ENCODE measurements at places on chromosomes 12 and 14. TPM values are rescaled to one million over a fixed set of nuclear protein-coding genes. Genes with fewer than 3 reads are reported as not detected.

The SYT1 gene
- 1.5 TPM for polyA plus RNA-seq

The GNG2 gene
- polyA plus RNA-seq: 50.7 TPM

The TXNRD1 gene
- 33.2 TPM for polyA plus RNA-seq

The GPR135 gene
- 2.9 TPM for polyA plus RNA-seq

The CLEC1B gene
- not detected for polyA plus RNA-seq

The BCL2L14 gene
- 0.18 TPM for polyA plus RNA-seq

The GARIN6 gene
- not detected for polyA plus RNA-seq

The OS9 gene
- polyA plus RNA-seq: 126 TPM

DNA sequence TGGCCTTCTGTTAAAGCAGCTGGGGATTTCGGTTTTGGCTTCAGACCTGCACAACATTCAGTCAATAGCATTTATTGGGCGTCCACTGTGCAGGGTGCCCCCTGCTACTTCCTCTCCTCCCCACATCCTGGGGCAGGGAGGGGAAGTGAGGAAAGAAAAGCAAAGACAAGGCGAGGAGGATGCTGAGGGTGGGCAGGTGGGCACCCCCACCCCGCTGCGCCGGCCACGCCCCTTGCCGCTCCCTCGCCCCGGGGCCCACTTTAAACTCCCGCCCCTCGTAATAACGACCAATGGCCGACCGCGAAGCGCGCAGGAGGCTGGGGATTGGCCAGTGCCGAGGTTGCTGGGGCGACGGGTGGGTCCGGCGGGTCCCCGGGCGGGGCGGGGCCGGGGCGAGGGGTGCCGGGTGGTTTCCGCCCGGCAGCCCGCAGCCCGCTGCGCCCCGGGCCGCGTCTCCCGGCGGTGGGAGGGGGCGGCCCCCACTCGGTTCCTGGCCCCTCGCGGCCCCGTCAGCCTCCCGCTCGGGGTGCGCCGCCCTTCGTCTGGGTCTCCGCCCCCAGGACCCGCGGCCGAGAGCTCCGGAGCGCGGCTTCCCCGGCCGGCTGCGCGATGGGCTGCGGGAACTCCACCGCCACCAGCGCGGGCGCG lies at the start of gene C12orf75:
Gene C12orf75 (plus strand): TSS at position 409 of the 648 bp plus-strand sequence. CDS start 201 bp downstream, at position 610.
- DNase-seq: peak; percentile 76

- no peak for DNase-seq
These were observed 19.2 kb downstream of the BLTP3B start for GRCh38 chr12:100123316-100124095.

GRCh38 chr14:99537399-99537798 lies 56.2 kb downstream of the CCNK start:
- DNase-seq: no peak

GRCh38 chr14:99909513-99910064 lies 116.4 kb downstream of the EML1 start:
- no peak for DNase-seq

DNA sequence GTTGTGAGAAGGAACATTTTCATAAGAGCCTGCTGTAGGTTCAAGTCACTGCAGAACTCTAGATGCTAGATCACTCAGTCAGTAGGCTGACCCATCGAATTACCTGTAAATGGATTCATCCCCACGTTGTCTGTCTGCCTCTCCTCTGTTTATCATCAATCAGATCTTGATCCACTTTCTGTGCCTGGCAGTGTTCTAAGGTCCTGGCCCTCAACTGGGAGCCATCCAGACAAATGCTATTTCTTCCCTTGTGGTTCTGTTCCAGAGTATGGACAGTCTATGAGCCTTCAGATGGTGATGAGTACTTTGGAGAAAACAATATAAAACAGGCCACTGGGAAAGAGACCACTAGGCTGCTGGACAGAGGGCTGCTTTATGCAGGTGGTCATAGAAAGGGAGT lies 699.4 kb upstream of the TMEM132C start:
- DNase-seq: no peak

DNA sequence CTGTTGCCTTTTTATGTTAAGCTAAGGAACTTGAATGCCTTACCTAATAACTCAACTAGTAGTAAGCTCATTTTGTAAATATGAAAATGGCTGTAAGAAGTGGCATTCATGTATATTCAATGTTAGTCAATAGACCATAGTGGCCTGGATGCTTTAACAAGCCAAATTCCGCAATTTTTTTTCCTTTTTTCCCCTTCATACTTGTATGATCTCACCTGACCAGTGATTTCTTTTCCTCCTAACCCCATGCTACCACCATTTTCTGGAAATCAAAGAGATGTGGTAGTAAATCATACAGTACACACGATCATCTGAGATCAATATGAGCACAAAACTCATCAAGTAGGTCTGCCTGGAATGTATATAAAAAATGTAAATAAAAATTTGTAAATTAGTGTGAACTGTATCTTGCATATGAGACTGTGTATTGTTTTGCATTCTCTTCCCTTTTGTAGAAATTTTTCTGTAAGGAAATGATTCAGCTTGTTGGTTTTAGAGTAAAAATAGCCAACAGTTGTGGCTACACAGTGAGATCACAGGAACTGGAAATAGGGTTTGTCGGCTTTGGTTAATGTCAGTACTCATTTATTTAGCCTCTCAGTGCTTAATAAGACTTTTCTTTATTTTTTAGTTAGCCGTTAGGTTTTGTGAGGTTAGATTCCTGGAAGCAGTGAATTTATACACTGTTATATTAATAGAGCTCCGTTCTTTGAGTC lies 62.5 kb downstream of the ETNK1 start:
- DNase-seq: no peak

- DNase-seq: peak; percentile 66
These were observed at the start of gene RIMBP2 for GRCh38 chr12:130715998-130716968. RIMBP2 (minus strand) TSS chr12:130716299; CDS start chr12:130479013, 237,286 bp downstream.

- no peak for DNase-seq
These were observed 60.1 kb upstream of the DIO2 start for GRCh38 chr14:80271389-80271788.

DNA sequence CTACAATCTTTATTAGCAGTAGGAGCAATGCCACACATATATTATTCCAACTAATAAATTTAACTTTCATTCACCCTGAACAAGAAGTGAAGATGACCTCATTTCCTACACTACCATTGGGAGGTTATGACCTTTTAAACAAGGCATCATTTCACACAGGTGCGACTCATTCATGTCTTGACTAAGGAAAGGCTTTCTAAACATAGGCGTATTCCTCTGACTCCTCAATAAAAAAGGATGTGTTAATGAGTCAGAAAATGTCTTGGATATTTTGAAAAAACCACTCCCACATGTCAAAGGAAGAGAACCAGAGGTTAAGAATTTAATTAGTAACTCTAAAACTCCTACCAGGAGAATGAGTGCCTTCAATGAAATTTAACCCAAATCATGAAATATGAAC lies 115.2 kb downstream of the PRICKLE1 start:
- no peak for DNase-seq

GRCh38 chr12:49554266-49554665 lies 13.7 kb downstream of the MCRS1 start:
- no peak for DNase-seq

DNA sequence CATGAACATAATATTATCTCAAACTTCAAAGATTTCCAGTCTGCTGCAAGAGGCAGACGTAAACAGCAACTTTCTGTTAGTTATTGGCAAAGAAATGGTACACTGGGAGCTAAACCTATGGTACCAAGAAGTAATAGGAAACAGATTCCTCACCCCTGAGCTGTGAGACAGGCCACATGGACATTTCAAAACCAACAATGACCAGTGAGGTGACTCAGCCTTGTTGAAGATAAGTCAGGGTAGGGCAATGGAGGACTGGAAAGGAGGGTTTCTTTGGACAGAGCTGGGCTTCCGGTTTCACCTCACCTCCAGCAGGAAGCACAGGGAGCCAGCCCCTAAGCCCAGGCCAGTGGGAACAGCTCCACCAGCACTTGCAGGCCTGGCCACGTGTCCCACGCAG lies 1320.5 kb downstream of the AACS start:
- DNase-seq: no peak

DNA sequence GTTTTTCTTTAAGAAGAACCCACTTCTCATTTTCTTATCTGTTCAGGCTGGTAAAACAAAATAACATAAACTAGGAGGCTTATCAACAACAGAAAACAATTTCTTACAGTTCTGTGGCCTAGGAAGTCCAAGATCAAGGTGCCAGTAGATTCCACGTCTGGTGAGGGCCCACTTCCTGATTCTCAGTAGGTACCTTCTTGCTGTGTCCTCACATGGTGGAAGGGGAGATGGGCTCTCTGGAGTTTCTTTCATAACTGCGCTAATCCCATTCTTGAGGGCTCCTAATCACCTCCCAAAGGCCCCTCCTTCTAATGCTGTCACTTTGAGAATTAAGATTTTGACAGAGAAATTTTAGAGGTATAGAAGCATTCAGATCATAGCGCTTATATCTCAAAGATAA lies 33.4 kb downstream of the TXNRD1 start:
- DNase-seq: no peak

DNA sequence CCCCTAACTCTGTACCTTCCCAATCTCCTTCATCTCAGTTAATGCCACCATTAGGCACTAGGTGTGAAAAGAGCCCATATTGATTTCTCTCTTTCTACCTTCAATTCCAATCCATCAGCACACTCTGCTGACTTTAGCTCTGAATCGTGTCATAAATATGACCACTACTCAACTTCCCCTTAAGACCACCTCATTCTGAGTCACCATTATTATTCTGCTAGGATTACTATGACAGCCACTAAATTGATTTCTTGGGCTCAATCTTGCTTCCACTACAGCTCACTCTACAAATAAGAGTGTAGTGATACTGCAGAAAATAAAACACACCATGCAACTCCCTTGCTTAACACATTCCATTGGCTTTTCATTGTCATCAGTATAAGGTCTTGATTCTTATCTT lies 1449.0 kb upstream of the FLRT2 start:
- no peak for DNase-seq

DNA sequence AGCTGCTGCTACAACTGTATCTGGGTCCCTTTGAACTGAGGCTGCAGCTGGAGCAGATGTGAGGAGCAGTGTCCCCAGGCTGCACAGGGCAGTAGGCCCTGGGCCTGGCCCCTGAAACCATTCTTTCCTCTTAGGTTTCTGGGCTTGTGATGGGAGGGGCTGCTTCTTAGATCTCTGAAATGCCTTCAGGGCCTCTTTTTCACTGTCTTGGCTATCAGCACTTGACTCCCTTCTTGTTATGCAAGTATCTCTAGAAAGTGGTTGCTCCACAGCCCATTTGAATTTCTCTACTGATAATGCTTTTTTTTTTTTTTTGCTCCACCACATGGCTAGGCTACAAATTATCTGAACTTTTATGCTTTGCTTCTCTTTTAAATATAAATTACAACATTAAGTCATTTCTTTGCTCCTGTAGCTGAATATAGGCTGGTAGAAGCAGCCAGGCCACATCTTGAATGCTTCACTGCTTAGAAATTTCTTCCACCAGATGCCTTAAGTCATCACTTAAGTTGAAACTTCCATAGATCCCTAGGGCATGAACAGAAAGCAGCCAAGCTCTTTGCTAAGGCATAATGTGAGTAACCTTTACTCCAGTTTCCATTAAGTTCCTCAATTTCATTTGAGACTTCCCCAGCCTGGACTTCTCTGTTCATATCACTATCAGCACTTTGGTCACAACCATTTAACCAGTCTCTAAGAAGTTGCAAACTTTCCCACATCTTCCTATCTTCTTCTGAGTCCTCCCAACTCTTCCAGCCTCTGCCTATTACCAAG lies 41.1 kb downstream of the ACSM4 start:
- no peak for DNase-seq

DNA sequence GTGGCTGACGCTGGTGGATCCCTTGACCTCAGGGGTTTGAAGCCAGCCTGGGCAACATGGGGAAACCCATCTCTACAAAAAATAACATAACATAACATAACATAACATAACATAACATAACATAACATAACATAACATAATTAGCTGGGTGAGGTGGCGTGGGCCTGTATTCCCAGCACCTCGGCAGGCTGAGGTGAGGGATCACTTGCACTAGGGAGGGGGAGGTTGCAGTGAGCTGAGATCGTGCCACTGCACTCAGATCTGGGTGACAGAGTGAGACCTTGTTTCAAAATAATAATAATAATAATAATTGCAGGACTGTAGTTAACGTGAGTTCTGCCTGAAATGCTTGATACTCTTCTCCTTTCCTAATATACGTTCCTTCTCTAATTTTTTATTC lies 1.3 kb downstream of the MAGOHB start:
- DNase-seq: no peak

- DNase-seq: no peak
These were observed 3.4 kb upstream of the PPM1A start for GRCh38 chr14:60245380-60246177.

DNA sequence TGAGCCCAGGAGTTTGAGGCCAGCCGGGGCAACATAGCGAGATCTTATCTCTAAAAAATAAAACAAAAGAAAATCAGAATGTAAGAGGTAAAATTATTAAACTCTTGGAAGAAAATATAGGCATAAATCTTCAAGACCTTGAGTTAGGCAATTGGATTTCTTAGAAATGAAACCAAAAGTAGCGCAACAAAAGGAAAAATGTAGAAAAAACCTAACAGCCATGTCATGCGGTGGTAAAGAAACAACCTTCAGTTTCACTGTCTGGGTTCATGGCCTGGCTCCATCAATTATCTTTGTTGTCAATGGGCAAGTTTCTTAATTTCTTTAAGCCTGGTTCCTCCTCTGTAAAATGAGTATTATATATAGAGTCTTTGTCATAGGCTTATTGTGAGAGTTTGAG lies 5.6 kb upstream of the GCH1 start:
- no peak for DNase-seq

DNA sequence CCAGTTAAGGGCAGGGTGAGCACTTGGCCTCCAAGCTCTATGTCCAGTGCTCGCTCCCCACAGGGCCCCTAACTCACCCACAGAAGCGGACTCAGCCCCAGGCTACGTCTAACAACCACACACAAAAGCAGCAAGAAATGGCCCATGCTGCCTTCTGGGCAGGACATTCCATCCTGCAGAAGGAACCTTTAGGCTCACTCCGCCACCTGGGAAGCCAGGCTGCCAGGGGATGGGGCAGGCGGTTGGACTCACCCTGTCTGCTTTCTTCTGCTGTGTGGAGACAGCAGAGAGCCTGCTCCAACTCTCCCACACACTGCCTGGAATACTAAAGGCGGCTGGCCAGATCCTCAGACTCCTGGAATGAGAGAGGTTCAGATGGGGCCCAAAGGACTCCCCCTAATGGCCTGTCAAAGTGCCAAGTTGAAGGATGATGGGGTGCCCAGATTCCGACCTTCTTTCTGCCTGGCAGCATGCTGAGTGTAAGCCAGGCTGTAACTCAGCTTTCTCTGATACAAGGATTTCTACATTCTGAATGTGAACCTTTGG lies 27.7 kb upstream of the BLTP3B start:
- no peak for DNase-seq

DNA sequence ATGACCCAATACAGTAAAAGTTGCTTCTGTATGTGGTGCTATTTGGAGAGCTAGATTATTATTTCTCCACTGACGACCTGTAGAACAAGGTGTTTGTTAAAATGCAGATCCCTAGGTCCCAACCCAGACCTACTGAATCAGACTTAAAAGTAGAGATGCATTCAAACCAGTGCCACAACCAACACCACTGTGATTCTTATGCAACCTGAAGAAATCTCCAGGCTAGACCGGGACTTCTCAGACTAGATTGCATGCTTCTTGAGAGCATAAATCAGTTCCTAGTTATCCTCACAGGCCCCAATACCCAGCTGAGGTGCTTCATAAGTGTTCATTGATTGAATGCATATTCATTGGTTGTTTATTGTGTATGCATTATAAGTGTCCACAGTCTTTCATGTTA lies 78.2 kb downstream of the SPTSSA start:
- no peak for DNase-seq
